ENCODE measurements at places on chromosomes 13 and 19.

- DNase-seq: no peak
Observed at GRCh38 chr19:17790059-17790780, 4.7 kb upstream of the B3GNT3 start.

GRCh38 chr19:51926426-51926783 is 867 bp upstream of the ZNF613 start:
- no peak for DNase-seq

DNA sequence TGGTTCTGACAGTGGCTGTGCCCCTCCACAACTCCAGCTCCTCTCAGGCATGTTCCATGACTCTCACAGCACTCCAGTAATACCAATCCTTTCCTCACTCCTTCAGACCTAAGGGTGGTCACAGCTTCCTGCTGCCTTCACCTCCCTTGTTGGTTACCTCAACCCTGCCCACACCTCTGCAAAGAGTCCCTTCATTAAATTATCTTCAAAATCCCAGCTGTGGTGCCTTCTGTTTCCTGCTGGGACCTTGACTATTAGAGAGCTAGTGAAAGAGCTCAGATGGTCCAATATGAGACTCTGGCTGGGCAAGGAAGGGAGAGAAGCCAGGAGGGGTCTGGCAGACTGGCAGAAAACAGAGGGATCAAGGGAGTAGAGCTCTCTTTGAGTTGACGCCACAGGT is 26.1 kb downstream of the DEDD2 start:
- no peak for DNase-seq

- no peak for DNase-seq
Observed at GRCh38 chr13:57470491-57470890, 161.1 kb upstream of the PCDH17 start.

- no peak for DNase-seq
Observed at GRCh38 chr19:11452620-11453310, 17.3 kb downstream of the PRKCSH start.

GRCh38 chr13:75458696-75459422 is 23.1 kb downstream of the TBC1D4 start:
- DNase-seq: peak; percentile 77

DNA sequence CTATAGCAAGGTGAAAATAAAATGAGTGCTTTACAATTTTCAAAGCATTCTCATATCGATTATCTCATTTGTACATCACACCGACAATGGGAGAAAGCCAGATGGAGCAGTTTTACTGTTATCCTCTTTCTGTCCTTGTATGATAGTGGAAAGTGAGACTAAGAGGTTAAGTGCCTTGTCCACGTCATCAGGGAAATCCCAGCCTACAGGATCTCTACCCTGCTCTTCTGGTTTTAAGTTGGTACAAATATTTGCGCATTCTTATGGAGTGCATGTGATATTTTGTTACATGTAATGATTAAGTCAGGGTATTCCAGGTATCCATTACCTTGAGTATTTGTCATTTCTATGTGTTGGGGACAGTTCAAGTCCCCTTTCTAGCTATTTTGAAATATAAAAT is 12.4 kb upstream of the ENOX1 start:
- no peak for DNase-seq

DNA sequence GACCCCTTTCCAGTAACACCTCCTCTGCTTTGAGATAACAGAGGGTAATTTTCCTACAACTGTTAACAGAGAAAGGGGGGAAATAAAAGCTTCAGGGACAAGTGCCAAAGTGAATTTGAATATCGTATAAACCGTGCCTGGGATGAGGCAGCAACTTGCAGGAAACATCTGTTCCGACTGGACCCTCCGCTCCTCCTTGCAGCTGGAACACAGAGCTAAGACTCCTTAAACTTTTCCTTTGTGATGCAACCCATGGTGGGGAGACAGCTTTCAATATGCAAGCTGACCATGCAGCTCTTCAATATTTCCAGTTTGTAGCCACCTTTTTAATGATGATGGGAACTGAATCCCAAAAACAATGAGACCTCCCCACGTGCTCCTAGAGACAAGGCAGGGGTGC is 432.6 kb downstream of the ZNF536 start:
- no peak for DNase-seq

DNA sequence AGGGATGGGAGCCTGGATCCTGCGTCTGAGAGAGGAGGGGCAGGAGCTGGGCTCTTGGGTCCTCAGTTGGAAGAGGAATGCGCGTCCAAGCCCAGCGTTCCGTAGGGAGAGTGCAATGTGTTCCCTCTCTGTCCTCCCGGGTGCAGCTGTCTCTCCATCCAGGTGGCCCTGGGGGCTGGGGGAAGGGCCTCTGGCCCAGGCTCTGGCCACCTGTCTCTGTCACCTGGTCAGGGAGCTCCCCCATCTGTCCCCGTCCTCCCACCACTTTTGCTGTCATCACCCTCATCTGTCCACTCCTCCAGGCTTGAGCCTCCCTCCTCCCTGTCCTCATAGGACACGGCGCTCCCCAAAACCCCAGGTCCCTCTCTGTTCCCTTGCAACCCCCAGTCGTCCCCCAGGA is 3.7 kb upstream of the SBK2 start:
- peak; percentile 20 for DNase-seq

DNA sequence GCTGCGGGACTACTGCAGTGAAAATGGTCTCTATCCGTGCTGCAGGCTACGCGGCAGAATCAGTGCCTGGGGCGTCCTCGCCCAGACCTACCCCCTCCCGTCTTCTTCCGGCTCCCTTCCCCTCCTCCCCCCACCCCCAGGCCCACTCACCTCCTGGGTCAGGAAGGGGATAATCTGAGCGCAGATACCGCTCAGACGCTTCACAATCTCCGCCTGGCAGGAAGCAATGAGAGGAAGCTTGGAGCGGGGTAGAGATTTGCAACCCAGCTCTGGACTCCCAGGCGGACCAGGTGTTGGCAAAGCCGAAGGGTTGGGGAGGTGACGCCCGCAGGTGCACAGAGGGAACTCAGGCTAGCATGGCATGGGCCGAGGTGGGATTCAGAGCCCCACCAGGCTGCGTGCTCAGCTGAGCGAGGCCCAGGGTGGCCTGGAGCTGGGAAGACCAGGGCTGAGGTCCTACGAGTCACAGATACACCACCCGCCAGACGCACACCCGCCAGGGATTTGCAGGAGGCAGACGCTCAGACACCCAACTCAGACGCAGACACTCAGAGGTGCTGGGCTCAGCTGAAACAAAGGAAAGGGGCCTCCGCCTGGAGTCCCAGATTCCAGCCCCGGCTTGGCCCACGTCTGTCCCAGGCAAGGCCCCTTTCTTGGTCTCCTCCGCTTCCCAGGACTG is 4.1 kb downstream of the TLE2 start:
- DNase-seq: no peak

GRCh38 chr19:2719920-2720776 is 1.0 kb downstream of the DIRAS1 start:
- DNase-seq: no peak

- no peak for DNase-seq
Observed at GRCh38 chr13:108494991-108495645, 134.3 kb upstream of the MYO16 start.

DNA sequence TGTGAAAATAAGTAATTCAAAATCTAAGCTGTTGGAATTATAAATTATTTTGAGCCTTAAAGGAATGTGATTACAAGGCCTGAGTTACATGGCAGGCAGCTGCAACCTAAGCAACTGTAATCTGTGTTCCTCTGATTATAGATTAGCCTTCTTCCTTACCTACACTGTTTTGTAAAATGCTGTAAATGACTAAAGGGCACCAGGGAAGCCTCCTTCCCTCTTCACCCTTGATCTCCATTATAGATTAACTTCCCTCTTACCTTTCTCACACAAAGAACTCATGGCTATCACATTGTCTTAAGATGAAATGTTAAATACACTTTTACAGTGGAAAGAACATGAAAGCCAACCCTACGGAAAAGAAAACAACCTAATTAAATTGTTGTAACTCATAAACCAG is 423.7 kb upstream of the KLF12 start:
- DNase-seq: no peak

DNA sequence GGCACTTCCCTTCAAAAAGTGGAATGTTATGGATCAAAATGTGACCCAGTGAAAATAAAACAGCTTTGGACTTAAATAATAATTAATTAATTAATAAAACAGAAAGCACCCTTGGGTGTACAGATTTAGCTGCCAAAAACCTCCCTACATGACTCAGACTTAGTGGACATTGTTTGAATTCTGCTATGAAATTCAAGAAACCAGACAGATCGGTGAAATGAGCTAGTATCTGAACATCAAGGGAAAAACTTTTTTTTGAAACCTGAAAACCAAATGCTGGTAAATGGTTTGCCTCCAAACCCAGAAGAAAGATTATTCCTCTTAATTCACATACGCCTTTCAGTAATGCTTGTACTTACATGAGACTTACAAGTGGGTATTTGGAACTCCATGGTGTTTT is 33.5 kb downstream of the SOX21 start:
- no peak for DNase-seq

DNA sequence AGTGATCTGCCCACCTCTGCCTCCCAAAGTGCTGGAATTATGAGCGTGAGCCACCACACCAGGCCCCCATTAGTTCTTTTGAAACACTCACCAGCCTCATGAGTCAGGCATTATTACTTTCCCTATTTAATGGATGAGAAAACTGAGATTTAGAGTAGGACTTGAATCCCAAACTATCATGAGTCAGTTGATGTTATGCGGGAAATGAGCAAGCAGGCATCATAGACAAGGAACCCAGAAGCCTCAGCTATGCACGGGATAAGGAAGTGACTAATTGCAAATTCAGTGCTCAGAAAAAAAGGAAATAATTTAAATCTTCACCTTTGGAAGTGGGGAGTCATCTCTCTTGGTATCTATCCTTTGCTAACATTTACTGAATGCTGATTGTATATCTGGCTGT is 217.5 kb downstream of the ABCC4 start:
- DNase-seq: no peak

DNA sequence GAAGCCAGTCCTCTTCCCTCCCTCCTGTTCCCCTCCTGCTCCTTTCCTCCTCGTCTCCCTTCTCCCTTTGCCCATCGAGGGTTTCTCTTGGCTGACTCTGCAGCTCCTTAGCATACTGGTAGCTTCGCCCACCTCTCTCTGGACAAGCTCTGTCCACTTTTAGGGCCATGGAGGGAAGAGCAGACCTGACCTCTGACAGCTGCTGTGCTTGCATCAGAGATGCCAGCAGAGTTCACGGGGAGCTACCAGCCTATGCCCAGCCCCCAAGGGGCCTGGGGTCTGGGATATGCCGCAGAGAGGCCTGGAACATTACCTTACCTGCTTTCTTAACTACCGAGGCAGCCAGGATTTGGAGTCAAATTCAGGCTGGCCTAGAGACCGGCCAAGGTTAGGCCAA is 19.7 kb downstream of the LYL1 start:
- DNase-seq: no peak

DNA sequence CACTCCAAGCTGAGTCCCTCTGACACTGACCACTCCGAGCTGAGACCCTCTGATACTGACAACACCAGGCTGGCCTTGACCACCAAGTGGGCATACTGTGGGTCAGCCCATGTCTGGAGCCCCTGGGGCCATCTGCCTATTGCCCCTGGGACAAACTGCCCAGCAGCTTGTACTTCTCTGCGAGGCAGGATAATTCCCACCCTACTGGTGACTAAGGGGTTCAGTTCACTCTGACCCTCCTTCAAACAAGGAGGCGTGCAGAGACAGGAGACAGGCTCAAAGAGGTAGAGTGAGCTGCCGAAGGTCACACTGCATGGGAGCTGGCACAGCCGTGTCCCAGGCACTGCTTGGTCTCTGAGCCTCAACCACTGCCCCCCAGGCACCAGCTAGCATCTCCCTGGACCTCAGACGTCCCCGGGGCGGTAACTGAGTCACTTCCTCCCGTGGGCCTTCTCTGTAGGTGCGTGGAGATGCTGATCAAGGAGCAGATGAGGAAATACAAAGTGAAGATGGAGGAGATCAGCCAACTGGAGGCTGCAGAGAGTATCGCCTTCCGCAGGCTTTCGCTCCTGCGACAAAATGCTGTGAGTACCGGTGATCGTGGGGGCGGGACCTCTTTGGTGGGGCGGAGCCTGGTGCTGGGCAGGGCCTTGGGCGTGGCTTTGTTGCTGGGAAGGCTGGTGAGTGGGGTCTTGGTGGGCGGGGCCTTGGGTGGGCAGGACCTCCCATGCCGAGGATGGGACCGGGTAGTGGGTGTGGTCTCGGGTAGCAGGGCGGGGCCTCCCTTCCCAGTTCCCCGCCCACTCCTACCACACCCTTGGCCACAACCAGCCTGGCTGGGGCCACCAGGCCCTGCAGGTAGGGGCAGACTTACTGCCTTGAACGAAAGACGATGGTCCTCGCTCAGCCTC is 5.8 kb upstream of the USE1 start:
- peak; percentile 13 for DNase-seq

DNA sequence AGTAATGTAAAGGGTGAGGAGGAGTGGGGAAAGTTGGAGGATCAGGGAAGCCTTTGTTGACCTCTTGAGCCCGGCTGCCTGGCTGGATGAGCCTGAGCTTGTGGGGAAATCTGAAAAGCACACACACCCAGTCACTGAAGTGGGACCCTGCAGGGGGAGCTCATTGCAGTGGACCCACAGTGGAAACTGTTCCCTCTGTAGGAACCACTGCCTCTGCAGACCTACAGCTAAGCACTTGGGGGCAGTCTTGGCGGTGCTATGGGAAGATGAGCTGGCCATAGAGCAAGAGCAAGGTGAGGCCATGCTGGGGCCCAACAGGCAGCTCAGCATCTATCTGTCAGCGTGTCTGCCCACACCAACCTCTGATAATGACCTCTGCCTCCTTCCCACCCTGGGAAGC is 294.8 kb downstream of the TSHZ3 start:
- DNase-seq: peak; percentile 2

GRCh38 chr19:3698974-3699740 is 1.1 kb downstream of the PIP5K1C start:
- DNase-seq: no peak

DNA sequence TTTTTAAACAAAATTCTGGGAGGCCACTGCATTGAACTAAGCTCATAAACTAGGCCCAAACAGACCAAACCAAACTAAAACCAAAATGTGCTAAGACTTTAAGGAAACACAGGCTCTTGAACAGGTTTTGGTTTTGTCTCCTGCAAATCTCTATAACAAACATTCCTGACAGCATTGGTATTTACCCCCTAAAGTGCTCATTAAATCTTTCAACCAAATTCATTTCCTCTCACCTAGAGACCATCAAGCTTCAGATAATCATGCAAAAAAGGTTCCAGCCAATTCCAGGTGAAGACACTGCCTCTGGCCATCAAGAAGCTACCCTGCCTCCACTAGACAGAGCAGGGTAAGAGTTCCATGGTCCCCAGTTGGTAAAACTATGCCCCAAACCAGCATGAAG is 951.2 kb upstream of the MIR17HG start:
- no peak for DNase-seq

GRCh38 chr19:8811315-8812172 is 20.6 kb downstream of the ZNF558 start:
- DNase-seq: no peak

Data from SHP77 (cell line).